Hematopoietic multipotent progenitor cell (in vitro differentiated cells): ENCODE measurements at places on chromosomes 7 and 10.

DNA sequence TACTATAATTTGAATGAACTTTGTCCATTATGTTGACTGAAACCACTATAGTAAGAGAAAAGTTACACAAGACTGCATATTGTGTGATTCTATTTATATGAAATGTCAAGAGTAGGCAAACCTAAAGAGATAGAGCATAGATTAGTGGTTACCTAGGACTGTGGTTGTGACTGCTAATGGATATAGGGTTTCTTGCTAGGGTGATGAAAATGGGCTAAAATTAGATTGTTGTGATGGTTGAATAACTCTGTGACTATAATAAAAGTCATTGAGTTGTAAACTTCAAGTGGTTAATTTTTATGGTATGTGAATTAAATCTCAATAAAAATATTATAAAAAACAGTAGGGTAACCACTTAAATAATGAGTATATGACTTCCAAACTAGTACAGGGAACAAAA, 142.9 kb upstream of the AHR start:
- DNase-seq: no peak

GRCh38 chr10:100362570-100363496, 15.8 kb downstream of the SCD start:
- no peak for DNase-seq

- no peak for DNase-seq
Observed at GRCh38 chr10:26952094-26952493, 91.3 kb upstream of the ABI1 start.

GRCh38 chr10:95742485-95742884, 13.5 kb upstream of the ENTPD1 start:
- no peak for DNase-seq

DNA sequence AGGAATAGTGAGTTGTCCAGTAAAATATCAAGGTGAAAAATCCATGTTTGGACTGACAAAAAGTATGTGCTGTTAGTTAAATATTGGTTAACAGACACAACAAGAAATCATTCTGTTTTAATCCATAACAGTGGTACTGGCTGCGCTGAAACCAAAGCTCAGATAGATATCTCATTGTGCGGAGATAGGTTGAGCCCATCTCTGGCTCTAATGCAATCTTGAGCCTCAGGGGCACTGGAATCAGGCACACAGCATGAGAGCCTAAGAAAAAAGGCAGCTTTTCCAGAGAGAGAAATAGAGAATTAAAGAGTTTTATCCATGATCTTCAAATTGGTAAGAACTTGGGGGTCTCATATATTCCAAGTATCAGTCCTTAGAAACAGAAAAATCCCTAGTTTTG, 373.7 kb downstream of the HPSE2 start:
- no peak for DNase-seq
